ENCODE measurements at places on chromosomes 6 and 20. TPM values are rescaled to one million over a fixed set of nuclear protein-coding genes. Genes with fewer than 3 reads are reported as not detected.

DNA sequence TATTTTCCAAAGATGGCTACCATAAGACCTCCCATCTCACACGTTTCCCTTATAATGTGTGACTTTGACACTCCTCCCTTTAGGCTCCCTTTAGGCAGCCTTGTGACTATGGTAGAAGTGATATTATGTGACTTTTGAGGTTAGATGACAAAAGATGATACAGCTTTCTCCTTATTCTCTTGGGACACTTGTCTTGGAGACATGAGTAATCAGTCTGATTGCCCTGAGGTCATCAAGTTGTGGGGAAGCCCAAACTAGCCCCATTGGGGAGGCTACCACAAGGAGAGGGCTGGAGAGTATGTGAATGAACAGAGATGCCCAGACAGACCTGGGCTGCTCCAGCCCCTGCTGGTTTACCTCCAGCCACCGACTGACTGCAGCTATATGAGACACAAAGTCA, 10.6 kb upstream of the DLK2 start:
- H3K36me3 ChIP-seq = no peaks in the 10 kb centered on the region
- H3K27me3 ChIP-seq = no peaks in the 10 kb centered on the region
- no peak overlapping the region for H3K27ac ChIP-seq
- DNase-seq = no peak
- no peak overlapping the region for H3K4me3 ChIP-seq
- no peaks in the 10 kb centered on the region for H3K4me1 ChIP-seq

DEFB123 gene
- total RNA-seq = not detected

SLC24A3 gene
- 3.0 TPM for total RNA-seq

PIGT gene
- 55.5 TPM for total RNA-seq

GRCh38 chr6:54427396-54427937, 119.2 kb downstream of the TINAG start:
- no peaks in the 10 kb centered on the region for H3K36me3 ChIP-seq
- no peak overlapping the region for H3K4me3 ChIP-seq
- H3K4me1 ChIP-seq = no peaks in the 10 kb centered on the region
- no peaks in the 10 kb centered on the region for H3K27me3 ChIP-seq
- H3K27ac ChIP-seq = no peak overlapping the region
- DNase-seq = no peak

PCSK2 gene
- total RNA-seq = 1.1 TPM

GRCh38 chr20:58145506-58146080, 82.9 kb downstream of the ANKRD60 start:
- DNase-seq = no peak
- no peaks in the 10 kb centered on the region for H3K4me1 ChIP-seq
- peaks cover 6% of the 10 kb centered on the region for H3K27me3 ChIP-seq
- no peak overlapping the region for H3K4me3 ChIP-seq
- no peaks in the 10 kb centered on the region for H3K36me3 ChIP-seq

- no peak overlapping the region for H3K4me3 ChIP-seq
- H3K36me3 ChIP-seq = no peaks in the 10 kb centered on the region
- no peak overlapping the region for H3K27ac ChIP-seq
Observed at GRCh38 chr6:125510405-125510804, 208.6 kb upstream of the HDDC2 start.

EYA4 gene
- 0.21 TPM for total RNA-seq

FERMT1 gene
- 15.8 TPM for total RNA-seq

DNA sequence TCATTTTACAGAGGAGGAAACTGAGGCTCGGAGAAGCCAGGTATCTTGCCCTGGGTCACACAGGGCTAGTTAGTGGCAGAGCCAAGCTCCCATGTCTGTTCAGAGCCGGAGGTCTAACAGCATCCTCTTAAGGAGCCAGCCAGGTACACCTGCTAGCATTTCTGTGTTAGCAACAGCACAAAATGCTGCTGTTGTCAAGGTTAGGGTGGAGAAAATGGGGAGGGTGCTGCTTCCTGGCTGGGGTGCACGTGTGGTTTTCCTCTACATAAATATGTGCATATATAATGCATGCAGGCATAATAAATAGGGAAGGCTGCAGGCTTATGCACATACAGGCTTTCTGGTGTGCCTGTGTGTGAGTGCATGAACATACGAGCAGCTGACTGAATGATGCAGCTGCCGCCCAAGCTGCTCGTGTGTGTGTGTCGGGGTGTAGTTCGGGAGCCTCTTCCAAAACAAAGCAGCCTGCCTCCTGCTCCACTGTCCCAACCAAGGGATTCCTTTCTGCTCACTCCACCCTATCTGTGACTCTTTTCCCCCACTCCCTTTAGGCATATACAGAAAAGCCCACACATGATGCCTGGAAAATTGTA, 86.6 kb downstream of the CD40 start:
- no peaks in the 10 kb centered on the region for H3K36me3 ChIP-seq
- H3K27ac ChIP-seq = no peak overlapping the region
- peaks cover 14% of the 10 kb centered on the region for H3K4me1 ChIP-seq
- no peak overlapping the region for H3K4me3 ChIP-seq
- H3K27me3 ChIP-seq = peaks cover 16% of the 10 kb centered on the region

- no peaks in the 10 kb centered on the region for H3K27me3 ChIP-seq
- peaks cover 26% of the 10 kb centered on the region for H3K4me1 ChIP-seq
Observed at GRCh38 chr6:125022391-125022989, 60.3 kb downstream of the RNF217 start.

DNA sequence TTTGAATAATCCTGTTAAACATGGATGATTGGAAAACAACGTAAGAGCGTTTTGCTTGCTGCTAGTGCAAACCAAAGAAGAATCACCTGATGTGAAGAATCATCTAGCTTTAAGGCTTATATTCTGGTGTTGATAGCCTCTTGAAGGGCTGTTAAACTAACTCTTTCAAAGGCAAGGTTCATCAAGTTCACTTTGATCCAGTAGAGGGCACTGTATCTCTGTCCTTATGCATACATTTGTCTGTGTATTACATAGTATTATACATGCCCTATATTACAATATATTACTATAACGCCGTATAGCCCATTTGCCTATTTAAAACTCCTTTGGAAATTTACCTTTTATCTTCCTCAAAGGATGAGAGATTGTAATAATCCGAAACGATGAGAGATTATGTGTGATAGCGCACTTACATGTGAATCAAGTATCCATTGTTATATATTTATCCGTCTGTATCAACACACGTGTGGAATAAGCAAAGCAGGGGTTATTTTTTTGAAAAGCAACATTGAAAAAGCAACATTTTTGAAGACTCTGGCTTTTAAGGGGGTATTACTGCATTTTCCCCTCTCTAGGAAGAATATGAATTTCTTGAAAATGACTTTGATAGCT, 50.8 kb upstream of the NRN1 start:
- no peaks in the 10 kb centered on the region for H3K27me3 ChIP-seq
- no peak overlapping the region for H3K4me3 ChIP-seq
- H3K27ac ChIP-seq = no peak overlapping the region
- H3K4me1 ChIP-seq = no peaks in the 10 kb centered on the region

Data from GM23338 (cell line).